ENCODE measurements at places on chromosomes 7 and 10.

GRCh38 chr10:123795846-123796590 is 95.6 kb downstream of the CPXM2 start:
- no peak for DNase-seq

DNA sequence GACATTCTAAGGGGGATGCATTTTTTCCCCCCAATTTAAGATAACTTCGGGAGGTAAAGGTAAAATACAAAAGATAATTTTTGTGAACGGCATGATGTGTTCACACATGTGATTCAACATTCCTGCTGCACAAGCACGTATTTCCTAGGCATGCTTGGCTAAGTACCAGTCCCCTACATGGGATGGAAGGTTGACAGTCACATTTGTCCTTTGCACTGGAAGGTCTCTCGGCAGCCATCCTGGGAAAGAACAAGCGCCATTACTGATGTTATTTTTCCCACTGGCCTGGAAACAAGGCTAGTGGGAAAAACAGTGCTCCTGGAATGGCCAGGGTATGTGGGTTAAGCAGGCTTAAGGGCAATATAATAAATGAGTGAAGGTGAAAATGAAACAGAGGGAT is 276.2 kb upstream of the AOAH start:
- no peak for DNase-seq

DNA sequence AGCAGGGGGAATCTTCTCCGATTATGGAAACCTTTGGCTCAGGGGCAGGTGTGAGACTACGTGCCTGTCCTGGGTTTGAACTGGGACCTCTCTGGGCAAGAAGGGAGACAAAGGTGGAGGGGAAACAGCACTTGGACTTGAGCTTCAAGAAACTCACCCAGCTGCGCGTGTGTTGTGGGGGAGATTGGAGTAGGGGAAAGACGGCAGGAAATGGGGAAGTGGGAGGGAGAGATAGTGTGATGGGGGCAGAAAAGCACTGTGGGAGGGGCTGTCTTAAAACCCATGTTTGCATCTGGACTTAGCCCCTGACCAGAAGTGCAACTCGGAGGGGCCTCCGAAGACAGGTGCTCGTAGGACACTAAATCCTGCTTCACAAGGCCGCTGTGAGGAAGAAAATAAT is 107.0 kb downstream of the HIP1 start:
- no peak for DNase-seq

- no peak for DNase-seq
Observed at GRCh38 chr7:471866-472639, 47.6 kb downstream of the PDGFA start.

GRCh38 chr7:157299613-157300368 is 37.0 kb upstream of the DNAJB6 start:
- no peak for DNase-seq

- no peak for DNase-seq
Observed at GRCh38 chr10:28738200-28738599, 60.9 kb downstream of the BAMBI start.

DNA sequence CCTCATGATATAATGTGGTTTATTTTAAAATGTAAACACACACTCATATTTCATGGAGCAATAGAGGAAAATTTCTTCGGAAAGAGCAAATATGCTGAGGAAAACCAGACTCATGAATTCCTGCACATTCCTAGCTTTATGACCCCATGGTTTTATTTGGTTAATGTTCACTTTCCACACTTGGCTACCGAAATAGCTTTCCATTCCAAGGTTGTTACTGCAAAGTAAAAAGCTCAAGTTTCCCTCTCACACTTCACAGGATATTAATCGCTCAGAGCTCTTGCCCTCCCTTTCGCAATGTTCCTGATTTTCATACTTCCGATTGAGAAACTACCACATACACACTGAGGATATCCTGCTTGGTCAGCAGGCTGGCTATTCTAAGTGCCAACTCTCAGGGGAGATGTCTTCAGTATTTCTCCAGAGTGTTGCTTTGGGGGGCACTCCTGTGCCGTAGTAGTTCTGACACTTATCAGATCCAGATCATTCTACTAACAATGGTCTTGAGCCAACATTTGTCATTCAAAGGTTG is 77.5 kb upstream of the STEAP1B start:
- DNase-seq = no peak

DNA sequence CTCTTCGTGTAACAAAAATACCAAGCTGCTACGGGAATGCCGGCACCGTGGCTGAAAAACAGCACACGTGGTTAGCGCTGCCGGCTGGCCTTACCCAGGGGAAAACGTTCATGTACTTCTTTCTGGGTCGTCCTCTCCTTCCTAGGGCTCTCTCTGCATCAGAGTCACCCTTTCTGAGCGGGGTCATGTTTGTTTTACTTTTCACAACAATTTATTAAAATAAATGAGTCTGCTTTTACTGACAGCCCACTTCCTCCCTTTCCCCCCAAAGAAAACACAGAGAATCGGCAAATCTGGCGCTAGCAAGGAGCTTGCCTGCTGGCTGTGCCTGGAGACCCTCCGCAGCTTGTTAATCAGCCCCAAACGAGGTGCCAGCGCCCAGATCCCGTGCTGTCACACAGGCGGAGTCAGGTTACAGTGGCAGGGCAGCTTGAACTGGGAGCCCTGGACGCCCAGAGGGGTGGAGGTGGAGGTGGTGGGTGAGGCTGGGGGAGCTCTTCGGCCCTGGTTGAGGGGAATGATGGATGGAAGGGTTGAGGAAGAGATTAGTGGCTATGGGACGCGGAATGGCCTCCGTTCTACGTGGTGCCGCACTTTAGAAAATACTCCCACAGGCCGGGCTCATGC is 162.2 kb upstream of the TNS3 start:
- DNase-seq = no peak

DNA sequence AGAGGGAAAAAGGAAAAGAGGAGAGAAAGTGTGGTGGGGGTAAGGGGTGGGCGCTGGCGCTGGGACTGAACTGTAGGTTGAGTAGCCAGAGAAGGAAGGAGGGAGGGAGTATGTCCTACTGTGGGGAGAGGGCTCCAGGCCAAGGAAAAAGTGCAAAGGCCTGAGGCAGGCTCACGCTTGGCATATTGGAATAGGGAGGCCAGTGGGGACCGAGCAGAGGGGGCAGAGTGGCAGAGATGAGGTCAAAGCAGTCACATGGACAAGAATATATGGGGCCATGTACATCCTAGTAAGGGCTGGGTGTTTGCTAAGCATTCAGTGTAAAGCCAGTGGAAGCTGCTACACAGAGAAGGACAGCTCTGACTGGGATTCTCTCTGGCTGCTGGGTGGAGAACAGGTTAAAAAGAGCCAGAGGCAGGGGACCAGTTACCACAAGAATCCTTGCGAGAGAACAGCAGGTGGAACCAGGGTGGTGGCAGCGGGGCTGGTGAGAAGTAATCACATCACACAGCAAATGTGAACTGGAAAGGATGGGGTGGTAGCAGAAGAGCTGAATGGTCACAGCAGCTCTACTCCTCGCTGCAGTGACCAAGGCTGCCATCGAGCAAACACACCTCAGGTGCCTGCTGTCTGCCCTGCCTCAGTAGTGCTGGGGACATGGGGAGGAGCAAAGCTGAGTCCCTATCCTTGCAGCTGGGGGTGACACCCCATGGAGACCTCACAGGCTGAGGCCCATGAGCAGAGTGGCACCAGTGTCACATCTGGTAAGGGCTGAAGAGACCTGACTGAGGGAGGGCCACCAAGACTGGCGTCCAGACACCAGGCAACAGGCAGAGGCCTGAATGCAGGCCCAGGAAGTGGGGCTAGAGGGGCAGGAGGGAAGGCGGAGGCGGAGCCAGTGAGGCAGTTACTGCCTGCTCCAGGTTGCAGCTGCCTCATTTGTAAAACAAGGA is 39.5 kb downstream of the FAM53B start:
- no peak for DNase-seq

GRCh38 chr10:77456414-77456813 is 181.2 kb downstream of the KCNMA1 start:
- DNase-seq = no peak

- DNase-seq = no peak
Observed at GRCh38 chr7:129197771-129198170, 9.3 kb downstream of the SMO start.

DNA sequence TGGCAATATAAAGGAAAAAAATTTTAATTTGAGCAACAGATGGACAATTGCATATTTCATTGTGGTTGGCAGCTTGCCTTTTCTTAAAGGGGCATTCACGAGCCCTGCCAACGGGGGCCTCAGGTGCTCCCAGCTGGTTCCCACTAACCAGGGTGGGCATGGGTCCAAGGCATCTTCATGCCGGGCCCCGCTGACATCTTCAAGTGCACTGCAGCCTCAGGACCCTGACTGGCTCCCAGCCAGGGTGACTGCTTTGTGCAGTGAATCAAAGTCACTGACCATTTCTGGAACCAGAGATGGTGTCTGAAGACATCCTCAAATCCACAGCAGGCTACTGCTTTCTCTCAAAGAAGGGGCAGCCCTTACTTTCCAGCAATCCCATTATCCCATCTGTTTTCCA is 275.2 kb upstream of the MGMT start:
- no peak for DNase-seq

DNA sequence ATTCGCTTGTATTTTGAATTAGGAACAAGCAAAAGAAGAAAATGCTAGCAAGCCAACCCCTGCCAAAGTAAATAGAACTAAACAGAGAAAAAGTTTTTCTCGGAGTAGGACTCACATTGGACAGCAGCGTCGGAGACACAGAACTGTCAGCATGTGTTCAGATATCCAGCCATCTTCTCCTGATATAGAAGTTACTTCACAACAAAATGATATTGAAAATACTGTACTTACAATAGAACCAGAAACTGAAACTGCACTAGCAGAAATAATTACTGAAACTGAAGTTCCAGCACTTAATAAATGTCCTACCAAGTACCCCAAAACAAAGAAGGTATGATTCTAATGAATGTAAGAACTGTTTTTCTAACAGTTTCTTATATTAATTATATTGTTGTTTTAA is 87.9 kb downstream of the KMT2E start:
- DNase-seq = no peak

DNA sequence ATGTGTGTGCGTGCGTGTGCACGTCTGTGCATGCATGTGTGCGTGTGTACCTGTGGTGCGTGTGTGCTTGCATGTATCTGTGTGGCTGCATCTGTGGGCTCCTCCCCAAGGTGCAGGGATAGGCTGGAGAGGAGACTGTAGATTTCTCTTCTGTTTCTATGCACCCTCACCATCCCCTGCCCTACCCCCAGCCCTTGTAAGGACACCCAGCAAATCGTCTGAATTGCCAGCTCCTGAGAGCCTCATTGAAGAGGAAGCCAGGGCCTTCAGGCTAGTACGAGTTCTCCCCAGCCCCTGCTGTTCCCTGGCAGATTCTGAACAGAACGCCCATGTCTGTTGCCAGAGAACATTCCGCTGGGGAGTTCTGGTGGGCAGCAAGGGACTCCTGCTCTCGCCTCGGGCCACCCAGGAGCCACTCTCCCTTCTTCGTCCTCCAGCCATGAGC is 17.0 kb upstream of the TRIM8 start:
- no peak for DNase-seq

DNA sequence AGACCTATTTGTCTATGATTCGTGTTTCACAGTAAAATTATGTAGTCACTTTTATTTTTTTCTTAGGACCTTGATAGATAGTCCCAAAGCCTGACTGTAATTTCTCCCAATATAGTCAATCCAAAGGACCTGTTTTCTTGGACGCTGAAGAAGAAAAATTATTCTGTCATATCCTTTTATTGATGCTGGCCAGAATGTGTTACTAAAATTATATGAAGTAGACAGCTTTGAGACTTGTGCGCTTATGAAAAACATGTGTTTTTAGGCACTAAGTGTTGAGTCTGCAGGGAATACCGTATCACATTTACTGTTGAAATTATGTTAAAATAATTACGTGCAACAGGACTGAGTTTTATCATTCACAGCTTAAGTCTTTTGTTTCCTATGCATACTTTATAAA is 17.9 kb downstream of the TES start:
- no peak for DNase-seq

GRCh38 chr7:69412331-69413146 is 185.7 kb upstream of the AUTS2 start:
- peak; percentile 17 for DNase-seq

DNA sequence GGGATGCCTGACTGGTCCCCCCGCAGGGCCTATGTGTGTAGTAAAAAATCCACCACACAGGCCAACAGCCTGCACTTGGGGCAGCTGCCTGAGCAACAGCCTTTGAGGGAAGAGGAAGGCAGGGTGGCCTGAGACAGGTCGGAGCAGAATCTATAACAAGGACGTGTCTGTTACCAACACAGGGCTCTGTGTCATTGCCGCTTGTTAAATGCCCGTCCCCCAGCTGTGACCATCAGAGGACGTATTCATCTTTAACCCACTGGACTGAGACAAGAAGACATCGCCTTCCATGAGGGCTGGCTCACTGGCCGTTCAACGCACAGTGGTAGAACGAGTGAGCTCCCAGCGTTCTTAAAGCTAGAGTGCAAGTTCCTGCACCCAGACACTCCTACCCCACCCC is 7.8 kb downstream of the PDIA4 start:
- DNase-seq = no peak

- no peak for DNase-seq
Observed at GRCh38 chr7:42744746-42745145, 167.1 kb downstream of the C7orf25 start.

DNA sequence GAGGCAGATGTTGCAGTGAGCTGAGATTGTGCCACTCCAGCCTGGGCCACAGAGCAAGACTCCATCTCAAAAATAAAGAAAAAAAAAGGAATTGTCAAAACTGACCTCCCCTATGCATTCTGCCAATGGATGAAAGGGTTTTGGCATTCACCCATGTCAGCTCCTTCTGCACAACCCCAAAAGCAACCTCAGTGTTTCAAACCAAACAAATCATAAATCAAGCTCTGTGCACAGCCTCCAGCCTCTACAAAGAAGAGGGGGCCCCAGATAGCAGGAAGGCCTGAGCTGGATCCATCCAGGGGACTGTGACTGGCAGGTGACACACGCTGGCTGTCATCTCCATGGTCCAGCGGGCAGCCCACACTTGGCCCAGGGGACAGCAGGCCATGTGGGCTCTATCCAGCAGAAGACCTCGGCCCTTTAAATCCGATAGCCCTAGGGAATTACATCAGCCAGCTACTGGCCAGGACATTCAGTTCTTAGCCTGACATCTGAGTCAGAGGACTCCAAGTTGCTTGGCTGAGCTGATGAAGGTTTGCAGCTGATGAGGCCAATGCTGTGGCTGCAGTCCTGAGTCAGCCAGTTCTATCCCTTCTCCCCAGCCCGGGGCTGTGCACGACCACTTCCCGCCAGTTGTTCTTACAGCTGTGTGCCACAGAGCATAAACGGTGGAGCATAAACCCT is 52.0 kb upstream of the FIGNL1 start:
- DNase-seq = no peak

DNA sequence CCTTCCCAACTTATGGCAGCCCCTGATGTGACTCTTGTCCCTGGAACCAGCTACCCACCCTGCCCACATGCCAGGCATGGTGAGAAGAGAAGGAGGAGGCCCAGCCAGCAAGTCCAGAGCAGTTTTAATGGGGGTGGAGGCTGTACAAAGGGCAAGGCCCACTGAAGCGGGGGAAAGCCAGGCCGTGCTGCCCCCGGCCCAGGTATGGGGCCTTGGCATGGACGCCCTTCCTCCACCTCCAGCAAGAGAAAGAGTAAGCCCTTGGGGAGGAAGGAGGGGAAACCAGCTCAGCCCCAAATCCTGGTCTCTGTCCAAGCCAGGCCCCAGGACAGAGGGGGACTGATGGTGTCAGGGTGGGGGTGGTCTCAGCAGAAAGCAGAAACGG is 7.0 kb downstream of the NFKB2 start:
- DNase-seq = no peak

GRCh38 chr10:29802171-29802570 is 167.4 kb upstream of the SVIL start:
- DNase-seq = no peak

All from germinal center (tissue), 1 donor.